ENCODE measurements at places on chromosomes 1 and 21. TPM values are rescaled to one million over a fixed set of nuclear protein-coding genes. Genes with fewer than 3 reads are reported as not detected.

- DNase-seq, result peak; percentile 81
These were observed 54.3 kb downstream of the ABL2 start for GRCh38 chr1:179175011-179175841.

DNA sequence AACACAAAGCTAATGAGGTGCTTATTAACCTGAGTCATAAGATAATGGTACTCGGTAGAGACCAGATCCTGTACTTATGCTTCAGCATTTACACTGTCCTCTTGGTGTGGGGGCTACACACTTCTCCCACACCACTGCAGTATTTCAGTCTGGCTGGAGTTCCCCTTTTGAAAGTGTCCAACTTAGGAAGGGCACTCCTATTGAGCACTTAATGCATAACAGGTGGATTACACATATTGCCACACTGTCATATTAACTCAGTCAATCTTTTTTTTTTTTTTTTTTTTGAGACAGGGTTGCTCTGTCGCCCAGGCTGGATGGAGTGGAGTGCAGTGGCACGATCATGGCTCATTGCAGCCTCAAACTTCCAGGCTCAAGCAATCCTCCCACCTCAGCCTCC, 1.5 kb downstream of the GPATCH4 start:
- peak; percentile 45 for DNase-seq

GRCh38 chr1:115282807-115283208, 55.2 kb downstream of the NGF start:
- peak; percentile 38 for DNase-seq

GRCh38 chr1:190619724-190620123, 142.1 kb upstream of the BRINP3 start:
- DNase-seq, result no peak

GRCh38 chr1:16615253-16616252, 2.2 kb upstream of the NBPF1 start:
- DNase-seq, result no peak

GRCh38 chr21:36889401-36889800, 77.1 kb downstream of the HLCS start:
- DNase-seq, result peak; percentile 3

- DNase-seq, result peak; percentile 15
These were observed 27.4 kb upstream of the COQ8A start for GRCh38 chr1:226912587-226913176.

DNA sequence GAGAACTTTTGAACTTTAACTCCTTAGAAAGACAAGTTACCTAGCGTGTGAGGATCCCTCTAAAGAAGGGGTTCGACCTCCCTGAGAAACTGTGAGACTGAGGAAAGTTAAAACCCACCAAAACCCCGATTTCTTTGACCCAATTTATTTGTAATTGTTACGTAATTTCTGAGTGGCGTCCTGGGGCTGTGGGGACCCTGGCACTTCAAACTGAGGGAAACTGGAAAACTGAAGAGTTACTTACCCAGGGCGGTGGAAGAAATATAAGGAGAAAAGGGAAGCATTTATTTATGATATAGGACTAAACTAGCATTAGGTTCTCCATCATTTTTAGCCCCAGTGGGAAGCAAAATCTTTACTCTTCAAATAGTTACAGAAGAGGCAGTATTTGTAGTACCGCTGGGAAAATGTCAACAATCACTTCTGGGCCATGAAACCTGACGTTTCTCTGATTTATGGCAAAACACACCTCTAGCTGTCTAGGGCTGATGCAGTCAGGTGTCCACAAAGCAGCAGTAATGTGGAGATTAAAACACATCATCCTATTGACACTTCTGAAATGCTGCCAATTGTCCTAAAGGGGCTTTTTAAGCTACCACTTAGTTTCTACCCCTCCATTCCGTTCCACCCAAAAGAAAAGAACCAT, 430 bp downstream of the S100B start:
- DNase-seq, result no peak

- DNase-seq, result peak; percentile 58
These were observed 49.7 kb upstream of the NEK7 start for GRCh38 chr1:198107091-198107501.

DNA sequence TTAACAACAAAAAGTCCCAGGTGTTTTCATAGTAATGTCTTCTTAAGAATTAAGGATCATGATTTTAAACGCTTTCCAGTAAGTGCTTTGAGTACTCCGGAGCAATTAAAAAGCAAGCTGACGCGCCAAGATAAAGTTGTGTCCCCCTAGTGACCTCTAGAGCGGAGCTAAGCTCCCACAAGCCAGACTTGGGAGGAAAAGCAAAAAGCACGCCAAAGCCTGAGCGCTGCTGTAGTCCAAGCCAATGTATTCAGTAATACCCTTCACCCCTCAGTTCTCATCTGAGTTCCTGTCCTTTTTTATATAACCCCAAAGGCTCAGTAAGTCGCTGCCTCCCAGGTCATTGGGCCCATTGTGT, 3.5 kb upstream of the SLC44A5 start:
- no peak for DNase-seq

GRCh38 chr1:50969611-50970508, at the start of gene CDKN2C:
Gene CDKN2C, plus strand, starts transcription at chr1:50970245. Its CDS starts 124 bp downstream, at chr1:50970369.
- DNase-seq, result peak; percentile 92

DNA sequence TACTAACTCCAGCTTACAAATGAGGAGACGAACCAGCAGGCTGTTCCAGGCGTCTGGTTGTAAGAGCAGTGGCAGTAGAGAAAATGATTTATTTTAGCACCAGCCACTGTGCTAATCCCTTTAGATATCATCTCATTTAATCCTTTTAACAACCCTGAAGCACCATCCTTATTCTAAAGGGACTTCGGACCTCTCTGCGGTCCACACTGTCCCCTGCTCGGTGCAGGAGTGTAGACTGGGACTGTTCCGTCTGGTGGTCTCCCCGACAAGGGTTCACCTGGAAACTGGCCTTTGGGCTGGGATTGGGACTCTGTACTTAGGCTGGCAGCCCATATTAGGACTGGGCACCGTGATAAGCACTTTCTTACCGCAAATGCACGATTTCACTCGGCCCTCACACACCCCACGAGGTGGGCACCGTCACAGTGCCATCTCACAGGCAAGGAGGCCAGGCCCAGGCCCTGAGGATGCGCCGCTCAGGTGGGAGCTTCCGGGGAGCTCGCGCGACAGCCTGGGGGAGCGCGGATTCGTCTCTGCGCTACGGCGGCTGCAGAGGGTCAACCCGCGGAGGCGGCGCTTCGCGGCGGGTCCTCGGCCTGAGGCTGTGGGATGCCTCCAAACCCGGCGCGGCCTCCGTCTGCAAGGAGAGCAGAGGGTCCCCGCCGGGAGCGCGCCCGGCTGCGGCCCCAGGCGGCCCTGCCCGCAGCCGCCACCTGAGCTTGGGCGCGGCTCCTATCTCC, 45.2 kb downstream of the ATP1A1 start:
- peak; percentile 80 for DNase-seq

DNA sequence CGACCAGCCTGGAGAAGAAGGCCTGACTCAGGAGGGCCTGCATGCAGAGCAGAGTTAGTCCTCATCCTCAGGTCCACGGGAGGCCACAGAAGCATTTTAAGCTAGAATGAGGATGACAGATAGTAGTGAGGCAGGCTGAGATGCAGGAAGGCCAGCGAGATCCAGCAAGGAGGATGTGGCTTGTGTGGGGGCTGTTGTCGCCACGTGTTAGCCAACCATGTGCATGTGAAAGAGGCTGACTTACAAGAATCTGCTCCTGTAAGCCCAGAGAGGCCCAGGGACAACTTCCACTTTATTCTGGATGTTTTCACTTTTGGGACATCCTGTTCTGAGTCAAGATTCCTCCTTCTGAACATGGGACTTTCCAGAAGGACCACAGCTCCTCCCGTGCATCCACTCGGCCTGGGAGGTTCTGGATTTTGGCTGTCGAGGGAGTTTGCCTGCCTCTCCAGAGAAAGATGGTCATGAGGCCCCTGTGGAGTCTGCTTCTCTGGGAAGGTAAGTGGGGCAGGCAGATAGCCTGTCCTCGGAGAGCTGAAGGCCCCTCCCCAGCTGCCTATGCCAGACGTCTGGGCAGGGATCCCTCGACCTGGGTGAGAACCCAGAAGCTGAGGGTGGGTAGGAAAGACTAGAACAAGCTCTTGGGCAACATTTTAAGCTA, at the start of gene SLAMF8:
Gene SLAMF8 (plus strand): TSS at position 433 of the 661 bp plus-strand sequence. CDS start 26 bp downstream, at position 459.
- DNase-seq, result peak; percentile 40

DNA sequence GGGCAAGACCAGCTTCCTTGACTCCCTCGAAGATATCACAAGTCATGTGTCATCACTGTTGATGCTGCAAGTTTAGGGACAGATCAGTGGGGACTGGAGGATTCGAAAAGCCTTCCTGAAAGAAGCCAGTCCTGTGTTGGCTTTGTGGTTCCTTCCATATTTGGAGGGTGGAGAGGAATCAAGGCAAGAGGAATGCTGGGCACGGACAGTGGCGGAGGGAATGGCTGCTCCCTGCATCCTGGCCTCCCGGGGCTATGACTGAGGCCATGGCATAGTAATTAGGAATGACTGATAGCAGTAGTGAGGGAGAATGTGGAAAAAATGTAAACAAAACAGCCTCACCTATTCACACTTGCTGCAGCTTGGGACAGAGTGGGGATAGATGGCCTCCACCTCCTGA, 36.4 kb downstream of the VANGL1 start:
- no peak for DNase-seq

DNA sequence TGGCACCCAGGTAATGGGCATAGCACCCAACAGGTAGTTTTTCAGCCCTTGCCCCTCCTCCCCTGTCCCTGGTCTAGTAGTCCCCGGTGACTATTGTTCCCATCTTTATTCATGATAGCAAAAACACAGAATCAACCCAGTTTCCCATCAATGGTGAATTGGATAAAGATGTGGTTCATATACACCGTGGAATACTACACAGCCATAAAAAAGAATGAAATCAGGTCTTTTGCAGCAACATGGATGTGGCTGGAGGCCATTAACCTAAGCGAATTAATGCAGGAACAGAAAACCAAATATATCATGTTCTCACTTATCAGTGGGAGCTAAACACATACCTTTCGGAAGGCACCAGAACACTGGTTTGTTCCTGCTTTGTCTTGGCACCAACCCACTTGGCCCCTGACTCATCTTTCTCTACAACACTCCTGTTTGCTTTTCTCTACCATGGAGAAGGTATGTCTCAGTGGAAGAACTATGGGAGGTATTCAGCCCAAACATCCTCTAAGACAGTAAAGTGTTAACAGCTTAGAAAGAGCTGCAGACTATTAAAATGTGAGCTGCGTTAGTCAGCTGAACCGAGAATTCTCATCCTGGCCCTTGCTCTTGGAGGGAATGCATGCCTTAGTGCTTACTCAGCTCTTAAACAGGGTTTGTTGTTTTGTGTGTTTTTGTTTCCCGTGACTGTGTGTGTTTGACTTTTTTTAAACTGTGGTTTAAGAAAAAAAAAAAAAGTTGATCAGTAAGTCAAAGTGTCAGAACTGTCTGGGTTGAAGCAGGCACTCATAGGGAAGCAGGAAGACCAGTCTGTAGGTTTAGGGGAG, 203.0 kb downstream of the TOMM20 start:
- peak; percentile 98 for DNase-seq

DNA sequence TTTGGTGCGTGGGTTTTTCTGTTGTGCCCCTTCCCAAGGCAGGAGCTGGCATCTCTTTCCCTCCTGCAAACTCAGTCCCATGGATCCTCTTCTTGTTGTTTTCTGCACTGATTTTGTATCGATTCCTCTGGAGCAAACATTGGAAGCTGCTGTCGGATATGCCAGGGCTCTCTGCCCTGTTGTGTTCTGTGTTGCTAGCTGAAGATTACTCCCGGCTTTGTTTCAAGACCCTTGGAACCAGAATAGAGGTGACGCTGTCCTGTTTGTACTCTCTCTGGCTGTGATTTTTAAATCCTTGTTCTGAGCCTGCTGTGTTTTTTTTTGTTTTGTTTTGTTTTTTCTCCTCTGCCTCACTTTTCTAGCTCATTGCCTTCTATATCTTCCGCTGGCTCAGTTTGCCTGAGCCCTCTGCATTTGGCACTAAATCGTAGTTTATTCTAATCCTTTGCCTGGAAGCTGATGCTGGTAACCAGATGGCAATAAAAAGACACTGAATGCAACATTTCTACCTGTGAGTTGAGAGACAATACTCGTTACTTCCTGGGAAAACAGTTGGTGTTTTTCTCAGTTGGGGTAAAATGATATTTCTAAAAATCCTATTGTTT, 67.0 kb downstream of the BACH1 start:
- no peak for DNase-seq

The C8A gene
- polyA plus RNA-seq, result not detected

The SLAMF6 gene
- polyA plus RNA-seq, result not detected

The SPATA45 gene
- polyA plus RNA-seq, result not detected

The VASH2 gene
- polyA plus RNA-seq, result 0.19 TPM

The ZNF684 gene
- 3.3 TPM for polyA plus RNA-seq

The CR2 gene
- not detected for polyA plus RNA-seq

The RNF186 gene
- not detected for polyA plus RNA-seq
